ENCODE measurements at places on chromosomes 7 and 10.

GRCh38 chr7:144529269-144529926, 125.9 kb upstream of the NOBOX start:
- no peak for DNase-seq

DNA sequence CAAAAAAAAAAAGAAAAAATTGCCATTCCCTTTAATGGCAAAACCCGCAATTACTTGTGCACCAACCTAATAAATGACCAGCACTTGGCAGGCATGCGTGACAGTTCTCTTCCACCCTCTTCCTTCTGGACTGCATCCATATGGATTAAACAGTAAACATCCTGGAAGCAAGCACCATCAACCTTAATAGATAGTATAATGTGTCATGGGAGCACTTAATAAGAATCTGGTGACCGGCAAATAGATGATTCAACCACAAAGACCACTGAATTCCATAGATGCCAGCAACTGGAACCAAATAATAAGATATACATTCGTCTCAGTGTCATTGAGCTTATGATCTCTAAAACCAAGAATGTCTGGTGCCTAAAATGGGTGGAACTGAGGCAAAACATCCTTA, 610.2 kb downstream of the CALN1 start:
- DNase-seq: no peak

- no peak for DNase-seq
These were observed 5.1 kb upstream of the ZNF775 start for GRCh38 chr7:150374026-150374425.

- DNase-seq: no peak
These were observed 85.3 kb upstream of the YAE1 start for GRCh38 chr7:39480901-39481300.

DNA sequence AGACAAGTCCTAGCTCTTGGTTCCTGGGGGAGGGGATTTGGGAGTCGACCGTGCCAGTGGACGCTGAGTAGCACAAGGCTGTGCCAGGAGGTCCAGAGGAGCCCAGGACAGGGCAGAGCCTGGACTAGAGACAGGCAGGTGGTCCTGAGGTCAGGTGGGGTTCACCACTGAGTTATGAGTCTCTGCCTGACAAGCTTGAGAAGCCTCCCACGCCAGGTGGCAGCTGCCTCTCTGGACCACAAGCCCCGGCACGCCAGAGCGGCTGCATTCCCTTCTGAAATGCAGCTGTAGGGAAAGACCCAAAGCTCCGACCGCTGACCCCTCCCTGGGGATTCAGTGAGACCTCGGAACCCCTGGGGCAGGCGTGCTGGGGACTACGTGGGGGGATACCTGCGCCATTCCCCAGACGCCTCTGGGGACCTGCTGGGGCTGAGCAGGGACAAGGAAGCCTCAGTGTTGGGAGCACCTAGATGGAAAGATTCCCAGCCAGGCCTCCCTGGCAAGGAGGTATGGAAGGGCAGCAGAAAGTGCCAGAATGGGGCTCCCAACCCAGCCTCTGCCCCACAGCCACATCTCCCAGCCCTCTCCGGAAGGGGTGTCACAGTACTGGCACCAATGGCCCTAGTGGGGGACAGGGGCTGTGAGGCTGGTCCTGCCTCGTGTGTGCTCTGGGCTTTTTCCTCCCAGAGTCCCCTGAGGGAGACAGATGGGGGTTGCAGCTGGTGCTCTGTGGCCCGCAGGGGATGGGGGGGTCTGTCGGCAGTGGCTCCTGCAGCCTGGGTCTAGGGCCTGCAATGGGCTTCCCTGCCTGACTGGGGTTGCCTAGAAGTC, 29.0 kb downstream of the PDGFA start:
- DNase-seq: no peak

- DNase-seq: no peak
These were observed 16.8 kb downstream of the SLC18A2 start for GRCh38 chr10:117257721-117258120.

DNA sequence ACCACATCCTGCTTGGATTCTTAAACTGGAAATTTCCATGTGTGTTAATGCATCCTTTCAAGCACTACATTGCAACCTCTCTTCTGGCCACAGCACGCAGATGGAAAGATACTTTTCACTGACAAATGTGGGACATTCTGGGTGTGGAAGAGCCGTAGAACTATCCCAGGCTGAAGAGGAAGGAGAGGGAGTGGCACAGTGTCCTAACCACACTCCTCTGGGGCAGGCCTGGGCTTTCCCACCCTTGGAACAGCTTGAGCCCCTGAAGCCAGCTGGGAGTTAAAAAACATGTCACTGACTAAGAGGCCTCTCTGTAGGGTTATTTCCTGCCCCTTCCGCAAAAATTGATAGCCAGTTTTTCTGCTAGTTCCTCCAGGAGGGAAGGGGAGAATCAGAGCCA, 34.0 kb upstream of the DNMBP start:
- DNase-seq: no peak

DNA sequence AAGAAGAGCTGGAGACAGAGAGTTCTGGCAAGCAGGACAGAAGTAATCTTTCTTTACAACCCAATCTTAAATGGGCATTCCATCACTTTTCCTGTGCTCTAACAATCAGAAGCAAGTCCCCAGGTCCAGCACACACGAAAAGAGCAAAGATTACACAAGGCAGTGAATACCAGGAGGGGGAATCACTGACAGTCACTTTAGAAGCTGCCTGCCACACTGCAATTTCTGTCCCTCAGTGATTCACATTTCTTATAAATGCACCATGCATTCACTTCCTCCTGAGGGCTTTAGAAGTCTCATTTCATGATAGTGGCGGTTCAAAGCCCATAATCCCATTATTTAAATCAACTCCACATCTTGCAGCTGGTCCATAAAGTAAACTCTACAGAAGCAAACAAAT, 362.5 kb downstream of the POM121L12 start:
- DNase-seq: no peak

DNA sequence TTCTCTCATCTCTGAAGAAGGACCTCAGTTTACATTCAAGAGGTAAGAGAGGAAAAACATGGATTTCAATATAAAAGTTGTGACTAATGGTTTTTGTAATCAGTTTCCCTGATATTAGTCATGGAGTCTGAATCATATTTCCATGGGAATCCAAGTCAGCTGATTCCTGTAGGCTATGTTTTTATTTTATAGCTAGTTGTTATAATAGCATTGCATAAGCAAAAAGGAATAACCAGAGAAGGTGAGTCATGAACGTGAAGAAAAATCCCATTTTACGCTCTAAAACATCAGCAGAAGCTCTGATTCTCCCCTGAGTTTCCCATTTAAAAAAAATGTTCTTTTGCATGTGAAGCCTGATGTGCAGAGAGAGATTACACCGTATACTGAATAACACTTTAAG, 299.3 kb downstream of the SFMBT2 start:
- DNase-seq: no peak

GRCh38 chr10:100174699-100175677, 10.8 kb downstream of the ERLIN1 start:
- DNase-seq: no peak

- DNase-seq: no peak
These were observed 51.1 kb downstream of the CYP26A1 start for GRCh38 chr10:93124580-93125318.

DNA sequence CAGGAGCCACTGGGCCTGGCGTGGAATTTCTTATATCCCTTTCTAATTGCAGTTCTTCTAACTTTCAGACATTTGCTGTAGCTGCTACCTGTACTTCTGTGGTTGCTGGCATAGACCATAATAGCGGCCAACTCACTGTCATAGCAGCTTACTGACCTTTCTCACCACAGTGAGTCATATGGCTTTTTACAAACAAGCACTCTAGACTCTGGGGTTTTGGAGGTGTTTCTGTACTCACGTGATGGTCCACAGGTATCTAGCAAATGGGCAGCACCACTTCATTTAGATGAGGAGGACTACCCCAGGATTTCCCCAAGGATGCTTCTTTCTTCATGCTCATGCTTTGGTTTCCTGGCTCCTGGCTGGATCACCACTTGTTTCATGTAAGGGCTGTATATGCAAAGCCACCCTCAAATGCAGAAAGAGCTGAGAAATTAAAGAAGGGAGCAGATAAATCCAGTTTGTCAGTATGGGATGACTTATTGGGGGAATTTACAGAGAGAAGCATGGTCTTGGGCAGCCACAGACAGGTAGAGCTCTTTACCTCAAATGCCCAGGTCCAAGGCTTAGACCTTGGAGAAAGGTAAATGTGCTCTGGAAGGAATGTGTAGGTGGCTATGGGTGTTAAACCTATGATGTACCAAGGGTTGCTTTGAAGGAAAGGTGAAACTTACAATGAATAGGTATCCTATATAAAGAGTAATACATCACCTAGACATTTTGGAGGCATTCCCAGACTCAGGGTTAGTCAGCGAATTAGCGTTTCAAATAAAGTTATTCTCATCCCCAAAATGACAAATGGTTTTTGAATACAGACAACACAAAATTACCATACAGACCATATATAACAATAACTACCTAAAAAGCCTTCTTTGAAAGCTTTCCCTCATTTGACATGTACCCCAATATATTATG, 15.9 kb upstream of the SLC25A16 start:
- no peak for DNase-seq

- no peak for DNase-seq
These were observed 74.1 kb downstream of the HIPK2 start for GRCh38 chr7:139703487-139704307.

DNA sequence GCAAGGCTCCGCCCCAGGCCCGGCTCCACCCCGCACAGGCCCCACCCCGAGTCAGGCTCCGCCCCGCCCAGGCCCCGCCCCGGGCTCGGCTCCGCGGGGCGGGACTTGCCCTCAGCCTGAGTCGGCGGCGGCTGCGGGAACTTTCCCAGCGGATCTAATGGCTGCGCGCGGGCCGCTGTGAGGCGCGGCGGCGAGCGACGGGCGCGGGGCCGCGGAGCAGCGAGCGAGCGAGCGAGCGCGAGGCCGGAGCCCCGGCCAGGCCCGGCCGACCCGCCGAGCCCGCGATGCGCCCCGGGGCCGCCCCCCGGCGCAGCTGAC, at the start of gene INPP5A:
TSS of gene INPP5A (plus strand) at position 104 of the 318 bp plus-strand sequence. CDS start 310 bp downstream, outside the sequence.
- no peak for DNase-seq

DNA sequence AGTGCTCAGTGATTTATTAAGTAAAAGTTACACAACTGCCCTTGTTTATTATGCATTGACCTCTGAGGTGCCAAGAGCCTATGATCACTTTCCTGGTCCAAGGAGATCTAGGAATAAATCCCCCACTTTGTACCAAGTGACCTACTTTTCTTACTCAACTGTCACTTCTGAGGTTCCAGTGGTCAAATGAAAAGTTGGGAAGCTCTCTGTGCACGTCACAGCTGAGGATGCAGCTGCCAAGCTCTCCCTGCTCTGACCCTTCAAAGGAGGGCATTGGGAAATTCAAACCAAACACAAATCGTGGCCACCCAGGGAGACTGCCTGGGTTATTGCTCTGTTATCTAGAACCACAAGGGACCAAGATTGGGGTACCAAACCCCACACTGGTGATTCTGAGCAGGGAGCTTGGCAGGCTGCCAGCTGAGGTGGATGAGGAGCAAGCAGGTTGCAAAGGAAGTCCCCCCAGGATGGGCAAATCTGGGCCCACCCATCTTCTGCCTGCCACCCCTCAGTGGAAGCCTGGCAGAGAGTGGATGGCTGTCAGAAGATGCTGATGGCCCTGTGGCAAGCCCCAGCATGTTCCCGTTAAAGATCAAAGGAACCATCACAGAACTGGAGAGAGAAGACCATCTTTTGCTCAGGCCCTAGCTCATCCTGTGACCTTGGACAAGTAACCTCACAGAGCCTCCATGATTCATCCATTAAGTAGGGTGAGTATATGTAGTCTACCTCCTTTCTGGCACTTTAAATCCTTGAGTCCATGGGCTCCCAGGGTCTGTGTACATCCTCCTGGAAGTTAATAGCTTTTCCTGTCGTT, 106.8 kb downstream of the PPP1R3C start:
- no peak for DNase-seq

- DNase-seq: peak; percentile 30
These were observed 41.3 kb upstream of the SRPK2 start for GRCh38 chr7:105429746-105430612.

GRCh38 chr10:26840938-26841732, 19.6 kb downstream of the ABI1 start:
- no peak for DNase-seq

GRCh38 chr10:118570591-118570990, 24.9 kb downstream of the PRLHR start:
- no peak for DNase-seq

DNA sequence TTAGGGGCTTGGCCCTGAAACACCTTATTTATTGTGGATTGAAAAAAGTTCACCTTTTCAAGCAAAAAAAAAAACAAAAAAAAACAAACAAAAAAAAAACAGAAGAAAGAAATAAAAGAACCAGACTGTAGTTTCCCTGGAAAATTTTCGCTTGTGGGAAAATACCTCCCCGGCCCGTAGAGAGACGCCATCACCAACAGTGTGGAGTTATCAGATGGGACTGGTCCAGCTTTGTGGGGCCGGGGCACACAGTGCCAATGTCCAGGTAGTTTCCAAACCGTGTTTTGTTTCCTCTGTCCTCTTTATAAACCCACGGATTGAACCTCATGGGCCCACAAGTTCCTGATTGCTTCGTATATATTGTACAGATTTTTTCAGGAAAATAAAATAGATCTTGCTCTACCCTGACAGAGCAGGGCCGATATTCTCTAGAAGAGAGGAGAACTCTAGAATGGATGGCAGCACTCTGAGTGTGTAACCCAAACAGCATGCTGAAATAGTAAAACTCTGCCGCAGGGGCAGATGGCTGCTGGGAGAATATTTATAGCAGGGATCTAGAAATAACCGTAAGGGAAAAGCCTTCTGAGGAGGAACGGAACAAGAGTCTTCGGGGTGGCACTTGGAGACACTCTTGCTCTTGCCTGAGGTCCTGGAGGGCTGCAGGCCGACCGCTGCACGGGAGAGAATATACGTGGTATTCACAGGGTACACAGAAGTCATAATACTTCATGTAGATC, 241.0 kb downstream of the FRMD4A start:
- no peak for DNase-seq

- no peak for DNase-seq
These were observed 121.5 kb downstream of the POLR1F start for GRCh38 chr7:19587291-19587690.

- no peak for DNase-seq
These were observed 39.7 kb upstream of the CELF2 start for GRCh38 chr10:10977978-10978377.

DNA sequence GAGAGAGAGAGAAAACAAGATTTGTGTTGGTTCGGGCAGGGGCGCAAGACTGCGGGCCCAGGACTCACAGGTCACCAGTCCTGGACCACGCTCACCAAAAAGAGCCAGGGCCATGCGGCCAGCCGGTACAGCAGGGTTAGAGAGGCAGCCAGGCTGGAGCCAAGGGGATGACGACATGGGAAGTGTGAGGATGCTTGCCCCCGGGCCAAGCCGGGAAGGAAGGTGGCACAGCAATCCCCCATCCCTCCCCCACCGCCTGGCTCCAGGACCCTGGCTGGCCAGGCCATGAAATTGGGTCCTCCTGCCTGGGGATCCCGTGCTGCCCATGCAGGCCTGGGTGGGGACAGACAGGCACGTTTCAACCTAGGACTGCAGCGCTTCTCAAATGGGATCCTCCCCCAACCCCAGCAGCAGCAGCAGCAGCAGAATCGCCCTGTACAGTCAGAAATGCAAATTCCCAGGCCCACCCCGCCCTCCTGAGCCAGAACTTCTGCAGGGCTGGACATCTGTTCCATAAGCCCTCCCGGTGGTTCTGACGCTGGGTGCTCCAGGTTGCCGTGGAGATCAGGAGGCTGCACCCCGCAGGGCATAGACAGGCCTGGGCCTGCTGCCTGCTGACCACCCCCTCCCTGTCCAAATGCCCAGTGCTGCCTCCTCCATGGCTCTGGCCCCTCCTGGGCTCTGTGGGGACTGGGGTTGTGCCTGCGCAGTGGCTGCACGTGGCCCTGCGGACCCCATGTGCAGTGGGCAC, 35.0 kb downstream of the YKT6 start:
- no peak for DNase-seq

- DNase-seq: no peak
These were observed 176.2 kb downstream of the PTEN start for GRCh38 chr10:88039496-88040200.

Measured in activated T-cell treated with anti-CD3 and anti-CD28 coated beads for 24 hours (primary cell).